Dorsolateral prefrontal cortex (tissue), 122 donors: ENCODE measurements at places on chromosomes 6 and 20.

DNA sequence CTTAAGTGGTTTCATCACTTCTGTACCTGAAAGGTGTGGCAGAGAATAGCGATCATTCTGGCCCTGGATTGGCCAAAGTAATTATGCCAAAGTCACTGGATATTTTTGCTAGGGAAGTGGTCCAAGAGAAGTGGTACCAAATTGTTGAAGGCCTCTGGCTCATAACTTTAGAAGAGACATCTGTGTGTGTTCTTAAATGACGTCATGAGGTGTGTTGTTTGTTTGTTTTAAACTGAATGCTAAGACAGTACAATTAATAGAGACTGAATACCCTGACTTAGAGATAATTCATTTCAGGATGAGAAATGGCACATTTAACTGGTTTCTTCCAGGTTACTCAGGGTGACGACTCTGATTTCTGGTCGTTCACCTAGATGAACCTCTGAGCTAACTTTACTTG lies 3.3 kb downstream of the VAPB start:
- no peak for DNase-seq

GRCh38 chr6:152682141-152682540 lies 15.6 kb upstream of the MYCT1 start:
- no peak for DNase-seq

DNA sequence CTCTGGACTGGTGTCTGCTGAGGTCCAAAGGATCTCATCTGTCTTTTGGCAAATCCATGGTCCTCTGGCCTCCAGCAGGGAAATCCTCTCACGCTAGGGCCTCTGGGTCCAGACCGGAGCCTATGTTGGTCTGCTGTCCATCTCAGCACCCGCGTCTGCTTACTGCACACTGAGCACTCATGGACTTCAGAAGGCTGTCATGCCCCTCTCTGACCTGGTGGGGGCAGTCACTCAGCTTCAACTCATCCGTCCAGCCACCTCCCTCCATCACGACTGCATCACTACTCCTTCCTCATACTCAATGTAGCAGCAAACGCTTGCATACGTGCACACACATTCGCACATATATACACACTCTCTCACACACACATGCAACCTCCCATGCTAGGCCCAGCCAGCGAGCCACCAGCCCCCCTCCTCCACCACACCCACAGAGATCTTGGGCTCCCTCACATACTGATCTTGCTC lies 33.3 kb downstream of the GABRR2 start:
- no peak for DNase-seq

DNA sequence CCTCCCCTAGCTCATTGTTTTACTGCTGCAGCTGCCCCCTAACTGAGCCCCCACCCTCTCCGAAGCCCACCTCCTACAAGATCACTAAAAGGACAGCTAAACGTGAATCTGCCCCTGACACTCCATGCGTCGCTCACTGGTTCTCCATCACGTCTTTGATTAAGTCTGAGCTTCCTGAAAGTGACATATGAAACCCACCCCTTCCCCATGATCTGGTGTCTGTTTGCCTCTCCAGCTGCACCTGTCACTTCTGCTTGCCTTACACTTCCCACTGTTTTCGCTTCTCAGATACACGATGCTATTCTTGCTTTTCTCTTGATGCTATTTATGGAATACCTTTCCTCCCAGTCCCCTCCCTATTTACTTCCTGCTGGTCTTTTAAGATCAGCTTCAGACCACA lies 8.0 kb upstream of the PERP start:
- no peak for DNase-seq

DNA sequence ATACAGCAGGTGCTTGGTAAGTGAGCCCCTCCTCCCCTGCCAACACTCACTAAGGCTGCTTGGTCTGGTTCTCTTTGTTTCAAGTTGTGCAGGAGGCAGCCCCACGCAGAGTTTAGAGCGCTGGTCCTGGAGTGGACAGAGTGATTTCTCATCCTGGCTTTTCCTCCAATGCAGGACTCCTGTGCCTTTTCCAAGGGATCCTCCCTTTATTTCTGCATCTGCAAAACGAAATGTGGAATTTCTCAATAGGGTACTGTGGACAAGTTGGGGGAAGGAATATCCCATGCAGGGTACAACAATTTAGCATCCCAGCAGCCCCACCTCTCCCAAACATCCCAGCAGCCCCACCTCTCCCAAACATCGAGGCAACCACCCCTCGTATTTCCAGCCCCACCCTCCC lies 30.6 kb upstream of the CCDC167 start:
- no peak for DNase-seq

DNA sequence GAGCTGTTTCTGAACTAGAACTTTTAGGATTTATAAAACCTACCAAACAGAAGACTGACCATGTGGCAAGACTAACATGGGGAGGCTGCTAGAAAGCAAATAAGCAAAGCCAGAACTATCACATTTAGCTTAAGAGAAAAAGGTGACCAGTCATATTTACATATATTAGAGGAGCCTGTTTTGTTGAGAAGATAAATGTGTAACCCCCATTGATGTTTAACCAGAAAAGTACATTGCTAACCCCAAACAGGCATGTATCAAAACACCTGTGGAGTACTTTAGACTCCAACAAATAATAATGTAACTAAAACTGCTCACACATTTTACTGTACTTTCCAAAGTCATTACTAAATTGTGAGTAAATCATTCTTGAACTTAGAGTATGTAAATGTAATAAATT lies 35.0 kb downstream of the AKIRIN2 start:
- DNase-seq, result no peak

GRCh38 chr20:47125758-47126591 lies 230.5 kb downstream of the ZMYND8 start:
- DNase-seq, result no peak

- DNase-seq, result peak; percentile 73
Observed at GRCh38 chr6:28943557-28944411, 20.0 kb upstream of the TRIM27 start.

DNA sequence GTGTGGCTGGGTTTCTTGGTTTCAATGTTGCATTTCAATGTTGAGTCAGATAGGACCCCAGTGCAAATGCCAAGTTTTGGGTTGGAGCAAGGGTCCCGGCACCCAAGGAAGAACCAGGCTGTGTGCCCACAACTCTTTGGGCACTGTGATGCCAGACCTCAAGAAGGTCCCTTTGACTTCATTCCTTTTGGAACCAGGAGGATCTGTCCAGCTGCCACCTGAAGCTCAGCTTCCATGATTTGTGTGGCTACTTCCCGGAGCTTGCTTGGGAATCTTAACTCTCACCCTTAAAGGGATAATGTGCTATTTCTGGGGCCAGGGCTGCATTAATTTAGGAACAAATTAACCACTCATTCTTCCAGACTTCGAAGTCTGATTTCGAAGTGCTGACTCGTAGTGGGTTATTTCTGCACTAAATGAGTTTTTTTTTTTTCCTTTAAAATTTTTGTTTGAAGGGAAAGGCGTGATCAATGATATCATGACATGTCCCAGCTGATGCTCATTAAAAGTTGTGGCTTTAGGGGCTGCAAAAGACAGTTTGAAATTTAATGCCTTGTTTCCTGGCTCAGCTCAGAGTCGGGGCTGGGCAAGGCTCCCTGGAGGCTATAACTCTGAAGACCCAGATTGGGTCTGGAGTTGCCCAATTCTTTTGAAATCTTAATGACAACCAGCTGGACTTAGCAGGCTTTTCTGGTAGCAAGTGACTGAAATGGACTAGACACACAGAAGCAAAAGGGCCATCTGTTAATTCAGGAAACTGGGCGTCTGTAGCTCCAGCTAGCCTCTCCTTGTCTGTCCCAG lies 24.0 kb upstream of the PHACTR3 start:
- DNase-seq, result no peak

DNA sequence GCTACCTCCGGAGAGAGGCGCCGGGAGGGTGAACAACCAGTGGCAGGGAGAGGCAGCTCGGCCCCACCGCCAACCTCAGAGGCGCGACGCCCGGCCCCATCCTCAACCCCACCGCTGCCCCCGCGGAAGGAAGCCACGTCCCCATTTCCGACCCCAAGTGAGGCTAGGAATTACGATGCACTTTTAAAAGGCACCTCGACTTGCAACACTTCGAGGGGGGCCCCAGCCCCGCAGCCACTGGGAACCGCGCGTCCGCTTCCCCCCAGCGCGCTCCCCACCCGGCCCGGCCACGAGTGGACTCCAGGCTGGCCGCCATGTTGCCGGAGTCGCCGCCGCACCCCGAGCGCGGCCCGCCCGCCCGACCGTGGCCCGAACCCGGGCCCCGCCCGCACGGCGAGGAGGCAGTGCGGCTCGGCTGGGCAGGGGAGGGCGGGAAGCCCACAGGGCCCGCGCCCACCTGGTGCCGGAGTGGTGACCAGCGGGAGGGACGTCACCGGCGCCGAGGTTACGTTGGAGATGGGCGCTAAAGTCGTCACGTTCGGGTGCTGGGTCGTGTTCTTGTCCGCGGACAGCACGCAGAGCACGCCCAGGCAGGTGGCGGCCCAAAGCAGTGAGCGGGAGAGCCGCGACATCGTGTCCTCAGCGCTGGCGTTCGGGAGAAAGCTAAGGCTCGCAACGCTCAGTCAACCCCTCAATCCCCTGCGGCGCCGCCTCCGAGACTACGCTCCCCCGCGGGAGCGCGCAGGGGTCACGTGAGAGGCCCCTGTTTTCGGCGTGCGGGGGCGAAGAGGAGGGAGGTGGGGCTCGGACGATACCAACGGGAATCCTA lies at the start of gene CD164:
Gene CD164 (minus strand): TSS at position 721 of the 829 bp plus-strand sequence. CDS start 89 bp downstream, at position 632.
- peak; percentile 91 for DNase-seq
